ENCODE measurements at places on chromosomes 1 and 21.

DNA sequence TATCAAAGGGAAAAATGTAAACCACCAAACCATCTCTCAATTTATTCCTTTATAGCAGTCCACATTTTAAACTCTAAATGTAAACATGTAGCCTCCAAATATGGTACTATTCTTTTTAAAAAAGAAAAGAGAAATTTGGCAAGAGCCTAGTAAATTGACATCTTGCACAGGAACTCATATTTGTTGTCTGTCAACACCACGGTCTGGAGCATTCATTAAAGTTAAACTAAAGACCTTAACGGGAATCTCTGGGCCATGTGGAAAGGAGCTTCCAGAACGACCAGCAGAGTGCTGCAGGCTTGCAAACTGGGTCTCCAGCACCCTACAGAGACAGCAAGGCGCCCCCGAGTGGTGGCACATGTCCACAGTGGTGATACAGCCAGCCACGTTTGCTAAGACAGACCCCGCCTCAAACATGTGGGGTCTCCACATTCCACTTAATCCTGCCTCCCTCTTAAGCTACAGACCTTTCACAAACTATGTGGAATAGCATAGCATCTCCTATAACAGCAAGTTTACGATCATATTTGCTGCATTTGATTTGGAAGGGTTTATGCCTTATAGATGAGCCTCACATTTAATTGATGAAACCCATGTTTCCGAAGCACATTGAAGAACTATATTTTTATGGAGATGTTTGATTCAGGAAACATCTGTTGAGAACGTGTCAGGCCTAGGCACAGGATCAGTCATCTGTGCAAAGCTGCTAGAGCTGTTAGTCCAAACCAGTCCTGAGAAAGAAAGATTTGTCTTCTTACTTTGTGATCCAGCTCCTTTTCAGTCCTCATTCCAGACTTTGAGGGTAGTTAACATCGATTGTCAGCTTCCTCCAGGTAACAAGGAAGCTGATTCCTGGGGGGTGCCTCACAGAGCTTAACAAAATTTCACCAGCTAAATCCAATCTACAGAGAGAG, 96.4 kb upstream of the BACE2 start:
- no peak for DNase-seq

GRCh38 chr1:56286506-56286905, 292.9 kb downstream of the PLPP3 start:
- DNase-seq = no peak

GRCh38 chr1:222896630-222897526, 82.0 kb downstream of the DISP1 start:
- no peak for DNase-seq

DNA sequence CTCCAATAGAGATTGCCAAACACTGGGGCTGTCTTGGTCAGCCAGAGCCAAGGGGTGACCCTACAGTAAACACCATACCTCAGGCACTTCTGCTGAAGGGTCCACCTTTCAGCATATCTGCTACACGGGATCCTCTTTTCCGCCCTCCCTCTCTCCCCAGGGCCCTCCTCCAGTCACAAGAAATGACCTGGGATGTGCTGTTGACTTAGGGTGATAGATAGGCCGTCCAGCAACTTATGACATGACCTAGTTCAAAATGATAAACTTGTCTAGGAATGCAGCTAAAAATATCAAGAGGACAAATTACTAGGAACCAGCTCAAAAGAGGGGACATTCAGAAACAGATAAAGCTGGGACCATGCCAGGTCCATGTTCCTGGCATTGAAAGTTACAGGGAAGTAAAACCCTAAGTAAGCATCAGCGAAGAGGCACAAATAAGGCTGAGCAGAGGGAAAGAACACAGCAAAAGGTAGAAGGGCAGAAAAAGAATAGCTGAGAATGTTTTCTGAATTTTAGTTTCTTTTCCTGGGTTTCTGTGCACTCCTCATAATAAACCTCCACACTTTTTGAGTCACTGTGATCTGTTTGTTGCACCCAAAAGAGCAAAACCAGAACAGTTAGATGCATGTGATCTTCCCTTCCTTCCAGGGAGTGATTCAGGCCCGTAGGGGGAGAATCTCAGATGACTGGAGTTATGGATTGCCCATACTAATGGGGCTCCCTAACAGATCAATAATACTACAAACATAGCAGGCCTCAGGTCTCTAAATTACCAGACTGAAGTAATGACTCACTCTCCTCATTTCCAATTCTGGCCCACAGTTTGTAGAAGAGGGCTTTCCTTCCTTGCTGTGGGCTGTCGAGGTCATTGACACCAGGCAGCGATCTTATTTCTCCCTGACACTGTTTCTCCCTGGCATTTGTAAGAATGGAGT, 48.9 kb upstream of the F3 start:
- no peak for DNase-seq

DNA sequence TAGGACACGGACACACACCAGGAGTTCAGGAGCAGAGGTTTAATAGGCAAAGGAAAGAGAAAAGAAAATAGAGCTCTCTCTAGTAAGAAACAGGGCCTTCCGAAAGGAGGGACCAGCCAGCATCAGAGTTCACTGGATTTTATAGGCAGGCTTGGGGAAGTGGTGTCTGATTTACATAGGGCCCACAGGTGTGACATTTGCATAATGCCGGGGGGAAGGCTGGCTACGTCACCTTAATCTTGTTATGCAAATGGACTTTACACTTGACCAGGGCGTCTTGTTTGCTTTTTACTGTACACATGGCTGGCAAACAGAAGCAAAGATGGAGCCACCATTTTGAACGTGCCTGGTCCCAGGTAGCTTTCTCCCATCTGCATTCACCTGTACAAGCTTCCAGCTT, at the start of gene OR14A16:
Gene OR14A16, minus strand, starts transcription at position 97 of the 400 bp plus-strand sequence. CDS start 8,390 bp downstream, outside the sequence.
- DNase-seq = no peak

- DNase-seq = peak; percentile 72
Observed at GRCh38 chr1:109821221-109821669, 57.5 kb upstream of the EPS8L3 start.

GRCh38 chr1:213277036-213277435, 226.0 kb downstream of the RPS6KC1 start:
- DNase-seq = no peak

DNA sequence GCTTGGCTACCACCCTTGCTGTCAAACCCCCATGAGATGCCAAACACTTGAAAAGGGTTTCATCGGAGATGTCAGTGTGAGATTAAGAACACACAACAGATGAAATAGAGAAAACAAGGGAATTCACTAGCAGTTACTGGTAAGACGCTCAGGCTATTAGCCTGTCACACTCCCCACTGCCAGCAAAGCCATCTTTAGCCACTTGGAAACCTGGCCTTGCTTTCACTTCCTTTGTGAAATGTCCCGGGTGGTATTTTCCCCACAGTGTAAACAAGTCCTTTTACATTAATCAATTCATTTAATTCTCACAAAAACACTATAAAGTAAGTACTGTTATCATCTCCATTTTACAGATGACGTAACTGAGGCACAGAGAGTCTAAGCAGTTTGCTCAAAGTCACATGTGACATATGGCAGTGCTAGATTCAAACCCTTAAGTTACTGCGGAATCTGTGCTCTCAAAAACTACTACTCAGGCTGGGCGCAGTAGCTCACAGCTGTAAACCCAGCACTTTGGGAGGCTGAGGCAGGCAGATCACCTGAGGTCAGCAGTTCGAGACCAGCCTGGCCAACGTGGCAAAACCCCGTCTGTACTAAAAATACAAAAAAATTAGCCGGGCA, 32.7 kb upstream of the KHDRBS1 start:
- no peak for DNase-seq

DNA sequence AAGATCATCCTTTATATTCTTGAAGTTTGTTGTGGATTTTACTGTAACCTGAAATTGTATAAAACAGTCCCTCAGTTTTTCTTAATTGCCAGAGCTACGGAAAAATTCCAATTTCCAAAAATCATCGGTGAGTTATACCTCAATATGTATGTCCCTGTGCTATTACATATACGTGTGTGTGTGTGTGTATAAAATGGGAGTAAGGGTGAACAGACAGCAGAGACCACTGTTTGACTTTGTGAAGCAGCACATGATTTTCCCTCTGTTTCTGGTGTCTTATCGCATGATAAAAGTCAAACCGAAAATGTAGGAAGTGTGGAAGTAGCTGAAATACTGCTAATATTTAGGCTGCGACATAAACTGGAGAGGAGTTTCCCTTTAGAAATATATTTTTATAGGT, 1.2 kb downstream of the OR2T1 start:
- DNase-seq = no peak

DNA sequence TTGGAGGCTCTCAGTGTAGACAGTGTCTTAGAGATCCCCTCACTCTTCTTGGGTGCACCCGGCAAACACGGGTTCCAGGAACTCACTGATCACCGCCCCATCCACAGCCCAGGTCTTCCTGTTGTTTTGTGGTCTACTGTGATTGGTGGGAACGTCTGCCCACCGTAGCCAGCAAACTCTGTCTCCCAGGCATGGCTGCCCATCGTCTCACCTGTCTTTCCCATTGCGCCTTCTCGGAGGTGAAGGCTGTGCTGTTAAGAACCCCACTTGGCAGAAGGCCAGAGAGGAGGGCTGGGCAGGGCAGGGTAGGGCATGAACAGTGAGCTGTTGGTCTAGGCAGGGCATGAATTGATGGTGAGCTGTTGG, 14.1 kb upstream of the KCNA2 start:
- DNase-seq = no peak

- DNase-seq = peak; percentile 7
Observed at GRCh38 chr1:85894651-85895050, 186.4 kb upstream of the ZNHIT6 start.

GRCh38 chr1:179142889-179143299, 61.0 kb downstream of the TOR3A start:
- peak; percentile 23 for DNase-seq

DNA sequence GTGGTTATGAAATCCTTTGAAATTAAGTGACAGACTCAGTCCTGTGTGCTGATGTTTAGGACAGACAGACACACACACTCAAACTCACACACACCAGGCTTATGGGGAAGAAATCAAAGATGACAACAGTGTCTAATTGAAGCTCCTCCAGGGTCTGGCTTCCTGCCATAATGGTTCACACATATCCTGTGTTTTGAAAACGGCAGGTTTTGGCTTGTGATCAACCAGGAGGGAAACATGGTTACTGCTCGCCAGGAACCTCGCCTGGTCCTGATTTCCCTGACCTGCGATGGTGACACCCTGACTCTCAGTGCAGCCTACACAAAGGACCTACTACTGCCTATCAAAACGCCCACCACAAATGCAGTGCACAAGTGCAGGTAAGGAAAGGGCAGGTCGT, 4.6 kb downstream of the MTARC1 start:
- DNase-seq = peak; percentile 19

DNA sequence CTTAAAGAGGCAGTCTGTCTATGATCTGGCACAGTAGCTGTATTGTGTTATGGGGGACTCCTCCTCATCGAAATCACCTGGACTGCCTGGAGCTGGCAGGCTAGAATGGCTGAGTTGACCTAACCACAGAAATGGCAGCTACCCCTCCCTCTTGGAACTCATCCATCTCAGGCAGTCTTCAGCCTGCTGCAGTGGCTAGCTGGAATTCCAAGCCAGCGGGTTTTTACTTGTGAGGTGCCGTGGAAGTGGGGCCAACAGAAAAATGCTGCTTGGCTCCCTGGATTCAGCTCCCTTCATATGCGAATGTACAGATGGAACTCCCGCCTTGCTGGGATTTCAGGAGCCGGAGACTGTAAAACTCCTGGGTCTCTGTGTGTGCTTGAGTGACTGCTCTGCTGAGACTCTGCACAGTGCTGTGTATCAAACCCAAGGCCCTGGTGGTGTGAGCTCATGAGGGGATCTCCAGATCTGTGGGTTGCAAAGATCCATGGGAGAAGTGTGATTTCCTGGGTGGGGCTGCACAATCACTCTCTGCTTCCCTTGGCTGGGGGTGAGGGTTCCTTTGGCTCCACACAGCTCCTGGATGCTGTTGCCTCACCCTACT, 316.9 kb downstream of the CTH start:
- no peak for DNase-seq

GRCh38 chr1:115761601-115762302, 6.8 kb downstream of the CASQ2 start:
- DNase-seq = no peak

GRCh38 chr1:78972723-78973122, 33.8 kb downstream of the ADGRL4 start:
- DNase-seq = no peak

DNA sequence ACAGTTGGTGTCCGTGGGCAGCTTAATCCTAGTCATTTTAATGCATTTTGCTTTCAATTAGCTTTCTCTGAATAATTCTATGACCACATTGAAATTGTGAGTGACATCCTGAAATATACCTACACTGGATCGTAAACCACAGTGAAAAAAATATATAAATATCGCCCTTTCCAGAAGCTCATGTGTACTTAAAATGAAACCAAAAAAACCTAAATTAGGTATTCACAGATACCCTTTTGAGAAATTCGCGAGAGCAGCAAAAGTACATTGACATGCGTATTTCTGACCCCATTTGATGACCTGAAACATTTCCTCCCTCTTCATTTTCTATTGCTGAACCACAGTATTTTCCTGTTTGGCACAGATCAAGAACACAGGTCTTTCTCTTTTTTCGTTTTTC, 253.8 kb downstream of the LTN1 start:
- no peak for DNase-seq

DNA sequence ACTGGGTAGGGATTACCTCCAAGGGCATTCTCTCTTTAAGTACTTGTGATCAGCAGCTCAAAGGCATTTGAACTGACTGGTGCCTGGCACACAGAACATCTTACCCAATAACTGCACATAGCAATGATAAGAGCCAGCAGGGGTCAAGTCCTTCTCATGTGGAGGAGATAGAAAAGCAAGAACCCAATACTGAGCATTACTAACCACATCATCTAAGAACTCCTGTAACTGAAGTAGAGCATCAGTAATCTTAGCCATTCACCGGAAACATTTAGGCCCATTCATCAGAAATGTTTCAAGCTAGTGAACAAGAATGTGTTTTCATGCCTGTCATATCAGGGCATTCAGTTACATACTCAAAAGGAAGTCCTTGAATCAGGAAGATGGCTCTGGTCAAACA, 33.6 kb upstream of the THEM4 start:
- DNase-seq = no peak

GRCh38 chr1:1732381-1732780, 8.2 kb upstream of the CDK11A start:
- DNase-seq = no peak

GRCh38 chr1:101107496-101108110, 82.0 kb upstream of the DPH5 start:
- no peak for DNase-seq

GRCh38 chr1:154416471-154417337, 11.6 kb downstream of the IL6R start:
- no peak for DNase-seq

- no peak for DNase-seq
Observed at GRCh38 chr21:37208741-37209225, 58.4 kb downstream of the VPS26C start.

- no peak for DNase-seq
Observed at GRCh38 chr1:43591181-43591580, 58.8 kb upstream of the KDM4A start.
